Activated CD4-positive, alpha-beta memory T cell treated with anti-CD3 and anti-CD28 coated beads for 36 hours (primary cell): ENCODE measurements at places on chromosomes 11 and 22.
A peak's percentile ranks its signal among the peaks of the same experiment; 100 is the strongest.

GRCh38 chr11:67469508-67469811, 409 bp upstream of the TMEM134 start:
- no peak for DNase-seq

DNA sequence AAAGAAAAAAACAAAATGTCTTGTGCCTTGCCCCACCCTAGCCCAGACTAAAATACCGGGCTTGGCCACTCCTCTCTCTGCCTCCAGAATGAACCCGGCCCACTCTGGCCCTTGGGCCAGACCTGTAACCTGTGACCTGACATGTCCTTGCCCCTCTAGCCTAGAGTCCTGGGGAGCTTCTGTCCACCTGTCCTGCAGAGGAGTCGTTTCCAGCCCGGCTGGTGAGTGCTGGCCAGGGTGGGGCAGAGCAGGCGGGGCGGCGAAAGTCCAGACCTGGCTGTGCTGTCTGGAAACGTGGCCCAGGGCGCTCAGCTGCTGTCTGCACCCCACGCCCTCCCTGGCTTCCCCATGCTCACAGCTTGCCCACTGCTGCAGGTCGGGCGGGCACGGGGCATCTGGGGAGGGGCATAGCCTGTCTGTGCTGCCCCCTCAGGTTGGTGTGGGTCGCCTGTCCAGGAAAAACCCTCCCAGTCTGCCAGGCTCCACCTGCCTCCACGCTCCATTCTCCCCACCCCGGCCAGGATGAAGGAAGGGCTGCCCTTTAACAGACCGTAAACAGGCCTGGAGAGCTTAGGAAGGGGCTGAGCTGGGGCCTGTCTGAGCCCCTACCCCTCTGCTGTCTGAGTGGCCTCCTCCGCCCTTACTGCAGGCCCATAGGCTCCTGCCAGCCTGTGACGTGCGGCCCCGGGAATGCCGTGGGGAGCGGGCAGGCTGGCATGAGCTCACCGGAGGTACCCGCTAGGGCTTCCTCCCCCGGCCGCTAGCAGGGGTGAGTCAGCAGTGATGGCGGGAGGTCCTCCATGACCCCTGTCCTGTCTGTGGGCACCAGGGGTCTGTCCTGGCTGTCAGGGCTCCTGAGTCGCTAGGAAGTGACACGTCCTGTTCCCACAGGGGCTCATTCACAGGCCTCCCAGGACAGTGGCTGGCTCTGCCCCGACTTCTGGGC, 1.9 kb downstream of the CD151 start:
- DNase-seq: no peak

DNA sequence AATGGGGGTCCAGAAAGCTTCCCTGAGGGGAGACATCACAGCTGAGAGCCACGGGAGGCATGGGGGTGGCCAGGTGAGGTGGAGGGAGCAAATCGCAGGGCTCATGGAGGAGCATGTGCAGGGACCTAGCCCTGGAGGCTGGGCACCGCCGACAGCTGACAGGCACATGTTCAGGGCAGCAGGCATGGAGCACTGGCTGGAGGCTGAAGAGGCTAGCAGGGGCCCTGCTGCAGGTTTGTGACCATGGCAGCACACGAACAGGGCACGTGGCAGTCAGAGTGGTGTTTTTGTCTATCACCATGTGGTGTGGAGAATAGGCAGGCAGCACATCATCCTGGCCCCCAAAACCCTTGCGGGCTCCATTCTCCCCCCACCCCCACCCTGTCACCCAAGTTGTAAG, 10.1 kb upstream of the CDC42EP2 start:
- no peak for DNase-seq

DNA sequence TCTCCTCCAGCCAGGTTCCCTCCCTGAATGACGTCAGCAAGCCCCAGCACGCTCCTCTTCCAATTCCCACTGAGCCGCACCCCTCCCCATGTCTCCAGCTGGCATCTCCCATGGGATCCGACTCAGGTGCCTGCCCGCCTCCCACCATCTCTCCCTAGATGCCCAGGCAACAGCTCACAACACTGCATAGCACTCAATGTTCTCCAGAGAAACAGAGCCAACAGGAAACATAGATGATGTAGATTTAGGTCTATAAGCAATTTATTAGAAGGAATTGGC, 532.3 kb downstream of the BRD1 start:
- no peak for DNase-seq

DNA sequence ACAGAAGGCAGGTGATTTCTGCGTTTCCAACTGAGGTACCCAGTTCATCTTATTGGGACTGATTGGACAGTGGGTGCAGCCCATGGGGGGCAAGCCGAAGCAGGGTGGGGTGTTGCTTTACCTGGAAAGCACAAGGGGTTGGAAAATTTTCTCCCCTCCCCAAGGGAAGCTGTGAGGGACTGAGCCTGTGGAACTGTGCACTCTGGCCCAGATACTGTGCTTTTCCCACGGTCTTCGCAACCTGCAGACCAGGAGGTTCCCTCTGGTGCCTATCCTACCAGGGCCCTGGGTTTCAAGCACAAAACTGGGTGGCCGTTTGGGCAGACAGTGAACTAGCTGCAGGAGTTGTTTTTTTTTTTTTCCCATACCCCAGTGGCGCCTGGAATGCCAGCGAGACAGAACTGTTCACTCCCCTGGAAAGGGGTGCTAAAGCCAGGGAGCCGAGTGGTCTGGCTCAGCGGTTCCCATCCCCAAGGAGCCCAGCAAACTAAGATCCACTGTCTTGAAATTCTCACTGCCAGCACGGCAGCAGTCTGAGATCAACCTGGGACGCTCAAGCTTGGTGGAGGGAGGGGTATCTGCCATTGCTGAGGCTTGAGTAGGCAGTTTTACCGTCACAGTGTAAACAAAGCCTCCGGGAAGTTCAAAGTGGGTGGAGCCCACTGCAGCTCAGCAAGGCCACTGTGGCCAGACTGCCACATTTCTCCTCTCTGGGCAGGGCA, 97.2 kb downstream of the JRKL start:
- DNase-seq: no peak

GRCh38 chr11:40062616-40063015, 1396.8 kb downstream of the LRRC4C start:
- DNase-seq: no peak

GRCh38 chr22:17101475-17102296, 16.9 kb downstream of the IL17RA start:
- DNase-seq: no peak

DNA sequence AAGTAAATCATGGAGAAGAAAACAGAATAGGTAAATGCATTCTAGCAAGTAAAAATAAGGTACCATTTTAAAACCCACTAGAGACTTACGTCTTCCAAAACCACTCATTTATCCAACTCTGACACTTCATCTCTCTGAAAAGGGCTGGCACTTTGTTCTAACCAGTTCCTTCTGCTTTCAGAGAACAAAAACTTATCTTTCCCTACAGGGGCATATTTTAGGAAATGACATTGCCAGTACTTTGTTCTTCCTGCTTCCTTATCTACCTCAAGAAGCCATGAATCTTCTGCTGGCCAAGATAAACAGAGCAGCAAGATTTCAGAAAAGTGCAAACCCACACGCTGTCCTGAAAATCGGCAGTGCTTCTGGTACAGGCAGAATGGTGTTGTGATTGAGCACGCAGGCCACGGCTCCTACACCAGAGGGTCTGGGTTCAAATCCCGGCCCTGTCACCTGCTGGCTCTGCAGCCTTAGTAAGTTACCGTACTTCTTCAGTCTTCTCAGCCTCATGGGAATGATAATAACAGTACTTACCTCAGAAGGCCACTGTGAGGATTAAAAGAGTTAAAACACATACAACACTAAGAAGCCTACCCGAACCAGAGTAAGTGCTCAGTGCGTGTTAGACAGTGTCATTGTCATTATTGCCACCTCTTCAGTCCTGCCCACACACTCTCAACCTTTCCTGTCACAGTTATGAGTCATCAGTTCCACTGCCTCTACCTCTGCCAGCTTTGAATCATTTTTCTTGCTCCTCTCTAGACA, 11.0 kb downstream of the MPZL3 start:
- peak; percentile 84 for DNase-seq

DNA sequence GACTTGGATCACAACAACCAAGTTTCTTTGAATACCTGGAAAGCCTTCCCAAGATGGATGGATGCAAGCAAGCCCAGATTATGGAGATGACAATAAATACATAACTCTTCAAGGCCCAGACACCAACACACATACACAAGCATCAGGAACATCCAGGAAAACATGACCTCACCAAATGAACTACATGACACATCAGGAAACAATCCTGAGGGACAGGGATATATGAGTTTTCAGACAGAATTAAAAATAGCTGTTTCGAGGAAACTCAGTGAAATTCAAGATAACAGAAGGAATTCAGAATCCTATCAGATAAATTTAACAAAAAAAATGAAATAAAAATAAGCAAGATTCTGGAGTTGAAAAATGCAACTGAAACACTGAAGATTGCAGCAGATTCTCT, 659.4 kb downstream of the METTL15 start:
- DNase-seq: no peak

GRCh38 chr22:39414886-39415285, 15.3 kb downstream of the TAB1 start:
- no peak for DNase-seq

- DNase-seq: no peak
Measured at GRCh38 chr11:11628651-11629050, 6.8 kb upstream of the GALNT18 start.

GRCh38 chr11:81869351-81870065, 864.2 kb downstream of the FAM181B start:
- peak; percentile 93 for DNase-seq

- DNase-seq: no peak
Measured at GRCh38 chr11:73314117-73314961, 6.3 kb downstream of the ARHGEF17 start.
